ENCODE measurements at places on chromosomes 5 and 9.
A peak's percentile ranks its signal among the peaks of the same experiment; 100 is the strongest.

DNA sequence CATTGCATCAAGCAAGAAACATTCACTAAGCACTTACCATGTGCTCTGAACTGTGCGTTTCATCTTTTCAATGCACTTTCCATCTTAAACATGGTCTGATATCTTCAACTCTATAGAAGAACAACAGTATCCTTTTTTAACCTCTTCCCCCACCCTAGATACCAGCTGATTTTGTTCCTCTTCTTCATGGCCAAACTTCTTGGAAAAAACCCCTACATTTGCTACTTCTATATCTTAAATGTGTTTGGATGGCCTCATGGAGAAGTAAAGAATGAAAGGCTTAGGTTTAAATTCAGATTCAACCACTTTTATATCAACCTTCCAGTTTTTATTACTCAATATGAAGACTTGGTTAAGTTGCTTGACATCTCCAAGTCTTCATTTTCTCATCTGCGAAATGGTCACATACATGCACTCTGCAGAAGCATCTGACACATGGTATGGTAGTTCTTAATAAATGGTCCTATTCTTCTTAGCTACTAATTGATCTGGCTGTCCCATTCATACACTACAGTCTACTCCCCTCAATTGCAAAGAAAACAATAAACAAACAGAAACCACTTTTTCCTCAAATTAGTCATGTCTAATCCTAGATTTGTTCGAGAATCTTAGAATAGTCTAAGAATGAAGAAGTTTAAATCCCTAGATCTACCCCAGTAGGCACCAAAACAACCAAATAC lies 59.4 kb downstream of the FYB1 start:
- no peak for DNase-seq

GRCh38 chr9:132597073-132597775 lies 14.8 kb downstream of the BARHL1 start:
- DNase-seq = no peak

- DNase-seq = no peak
Observed at GRCh38 chr5:63963926-63964325, 1.7 kb upstream of the HTR1A start.

- DNase-seq = no peak
Observed at GRCh38 chr5:96717874-96718273, 55.7 kb downstream of the CAST start.

- no peak for DNase-seq
Observed at GRCh38 chr5:151030379-151030778, 10.0 kb downstream of the GPX3 start.

GRCh38 chr5:179240561-179240960 lies 104.7 kb downstream of the ADAMTS2 start:
- DNase-seq = no peak

DNA sequence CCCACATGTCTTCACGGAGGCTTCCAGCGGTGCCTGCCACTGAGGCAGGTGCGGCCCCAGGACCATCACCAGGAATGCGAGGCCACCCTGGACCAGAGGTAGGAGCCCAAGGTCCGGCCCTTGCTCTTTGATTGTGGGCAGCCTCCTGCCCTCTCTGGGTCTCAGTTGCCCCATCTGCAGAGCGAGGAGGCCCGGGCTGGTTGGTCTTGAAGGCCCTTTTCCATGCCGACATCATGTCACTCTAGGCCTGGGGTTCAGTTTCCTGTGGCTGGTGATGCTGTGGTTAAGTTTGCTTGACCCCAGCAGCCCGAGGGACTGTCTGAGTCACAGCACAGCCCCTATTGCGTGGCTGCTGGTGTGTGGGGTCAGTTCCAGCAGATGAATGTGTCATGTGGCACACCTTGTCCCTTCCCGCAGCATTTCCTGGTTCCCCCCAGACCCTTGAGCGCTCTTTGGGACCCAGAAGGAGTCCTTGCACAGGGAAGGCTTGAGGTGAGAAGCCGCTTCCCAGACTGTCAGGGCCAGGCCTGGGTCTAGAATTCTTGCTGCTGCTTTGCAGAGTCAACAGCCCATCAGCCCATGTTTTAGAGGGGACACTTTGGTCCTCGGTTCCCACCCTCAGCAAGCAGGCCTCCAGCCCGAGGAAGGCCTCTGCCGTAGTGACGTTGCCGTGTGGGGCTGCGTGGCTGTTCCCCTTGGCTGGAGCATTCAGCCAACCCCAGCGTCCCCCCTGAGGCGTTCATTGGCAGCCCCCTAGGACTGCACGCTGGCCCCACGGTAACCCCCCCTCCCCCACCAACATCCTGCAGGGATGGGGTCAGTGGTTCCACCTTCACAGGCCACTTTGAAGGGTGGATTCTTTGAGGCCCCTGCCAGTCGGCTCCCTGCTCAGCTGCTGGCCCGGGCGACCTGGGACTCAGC lies 31.0 kb upstream of the HMCN2 start:
- DNase-seq = no peak

- no peak for DNase-seq
Observed at GRCh38 chr9:16136961-16137360, 584.1 kb downstream of the CCDC171 start.

- DNase-seq = no peak
Observed at GRCh38 chr5:17238521-17239041, 21.1 kb downstream of the BASP1 start.

- DNase-seq = no peak
Observed at GRCh38 chr5:145629047-145629446, 206.1 kb downstream of the PRELID2 start.

- no peak for DNase-seq
Observed at GRCh38 chr5:57503433-57503832, 20.8 kb upstream of the ACTBL2 start.

DNA sequence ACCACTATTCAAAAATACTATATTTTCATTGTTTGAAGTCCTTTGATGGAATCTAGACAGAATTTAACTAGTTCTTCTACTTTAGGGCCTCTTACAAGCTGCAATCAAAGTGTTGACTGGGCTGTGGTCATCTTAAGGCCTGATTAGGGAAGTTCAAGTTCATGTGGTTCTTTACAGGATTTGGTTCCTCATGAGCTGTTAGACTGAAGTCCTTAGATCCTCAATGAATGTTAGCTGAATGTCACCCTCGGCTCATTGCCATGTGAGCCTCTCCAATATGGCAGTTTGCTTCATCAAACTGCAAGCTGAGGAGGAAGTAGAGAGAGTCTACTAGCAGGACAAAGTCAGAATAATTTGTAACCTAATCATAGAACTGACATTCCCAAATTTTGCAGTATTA lies 135.1 kb downstream of the CSNK1G3 start:
- DNase-seq = no peak

GRCh38 chr5:5826911-5827310 lies 404.4 kb downstream of the ICE1 start:
- no peak for DNase-seq

DNA sequence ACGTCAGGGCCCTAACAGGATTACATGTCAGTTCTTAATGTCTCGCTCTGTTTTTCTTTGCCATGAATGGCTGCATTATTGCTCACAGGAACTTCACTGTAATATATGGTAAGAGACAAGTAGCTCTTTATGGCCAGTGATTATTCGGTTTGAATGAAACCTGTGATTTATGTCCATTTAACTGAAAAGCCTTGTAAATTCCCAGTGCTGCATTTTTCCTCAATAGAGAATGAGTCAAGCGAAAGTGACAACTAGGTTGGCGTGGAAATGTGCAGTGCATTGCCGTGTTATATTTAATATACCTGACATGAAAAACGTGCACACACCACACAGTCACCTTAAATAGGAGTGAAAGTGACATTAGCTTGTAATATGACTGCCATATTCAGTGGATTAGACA lies 163.1 kb downstream of the PBX3 start:
- DNase-seq = no peak

- DNase-seq = no peak
Observed at GRCh38 chr5:96952974-96953730, 17.3 kb downstream of the LNPEP start.

GRCh38 chr5:142981886-142982820 lies 212.0 kb downstream of the ARHGAP26 start:
- DNase-seq = no peak

DNA sequence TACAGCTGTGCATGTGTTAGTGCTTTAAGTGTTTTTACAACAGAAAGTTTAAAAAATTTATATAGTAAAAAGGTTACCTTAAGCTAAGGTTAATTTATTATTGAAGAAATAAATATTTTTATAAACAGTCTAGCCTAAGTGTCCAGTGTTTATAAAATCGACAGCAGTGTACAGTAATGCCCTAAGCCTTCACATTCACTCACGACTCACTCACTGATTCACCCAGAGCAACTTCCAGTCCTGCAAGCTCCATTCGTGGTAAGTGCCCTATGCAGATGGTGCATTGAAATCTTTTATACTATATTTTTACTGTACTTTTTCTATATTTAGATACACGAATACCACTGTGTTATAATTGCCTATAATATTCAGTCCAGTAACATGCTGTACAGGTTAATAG lies 159.1 kb downstream of the ROR2 start:
- no peak for DNase-seq

- no peak for DNase-seq
Observed at GRCh38 chr9:4620881-4621555, 41.1 kb upstream of the PLPP6 start.

DNA sequence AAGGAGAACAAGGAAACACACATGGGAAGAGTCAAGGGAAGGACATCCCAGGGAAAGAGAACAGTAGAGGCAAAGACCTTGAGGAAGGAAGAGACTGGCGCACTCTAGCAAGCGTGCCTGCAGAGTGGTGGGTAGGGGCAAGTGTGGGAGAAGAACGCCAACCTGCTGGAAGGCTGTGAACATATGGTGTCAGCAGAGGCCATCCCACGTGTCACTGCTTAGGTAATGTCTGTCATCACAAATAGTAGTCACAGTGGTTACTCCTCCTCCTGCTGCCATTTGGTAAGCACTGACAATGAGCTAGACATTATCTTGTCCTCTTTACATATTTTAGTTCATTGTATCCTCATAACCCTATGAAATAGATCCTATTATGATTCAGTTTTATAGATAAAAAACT lies 206.4 kb upstream of the TRIM32 start:
- DNase-seq = no peak

GRCh38 chr5:109041317-109041716 lies 293.6 kb downstream of the FER start:
- no peak for DNase-seq

- no peak for DNase-seq
Observed at GRCh38 chr5:111733571-111733970, 23.4 kb downstream of the NREP start.

DNA sequence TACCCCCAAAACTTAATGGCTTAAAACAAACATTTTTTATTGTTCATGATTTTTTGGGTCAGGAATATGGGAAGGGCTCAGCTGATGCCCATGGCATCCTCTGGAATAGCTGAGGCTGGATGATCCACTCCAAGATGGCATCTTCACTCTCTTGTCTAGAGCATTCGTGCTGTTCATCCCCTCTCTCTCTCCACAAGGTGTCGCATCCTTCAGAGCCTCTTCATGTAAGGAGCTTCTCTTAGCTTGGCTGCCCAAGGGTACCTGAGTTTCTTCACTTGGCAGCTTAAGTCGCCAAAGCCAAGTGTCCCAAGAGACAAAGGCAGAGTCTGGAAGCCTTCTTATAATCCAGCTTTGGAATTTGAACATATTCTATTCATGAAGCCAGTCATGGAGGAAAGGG lies 294.7 kb downstream of the CHSY3 start:
- no peak for DNase-seq

DNA sequence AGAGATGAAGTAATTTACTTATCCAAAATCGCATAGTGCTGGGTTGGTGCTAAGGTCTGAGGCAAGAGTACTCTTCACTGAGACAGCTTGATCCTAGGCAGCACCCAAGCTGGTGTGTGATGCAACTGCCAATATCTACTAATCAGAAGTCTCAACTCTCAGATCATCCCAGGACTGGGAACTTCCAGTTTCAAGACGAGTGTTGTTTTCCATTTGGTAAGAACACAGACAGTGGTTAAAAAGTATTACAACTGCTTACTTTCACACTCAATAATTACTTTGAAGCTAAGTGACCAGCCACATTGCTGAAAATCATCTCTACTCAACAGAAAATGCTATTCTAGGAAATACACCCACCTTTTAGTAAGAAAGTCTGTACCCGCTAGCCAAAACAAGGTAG lies 45.3 kb downstream of the FBXW11 start:
- no peak for DNase-seq

DNA sequence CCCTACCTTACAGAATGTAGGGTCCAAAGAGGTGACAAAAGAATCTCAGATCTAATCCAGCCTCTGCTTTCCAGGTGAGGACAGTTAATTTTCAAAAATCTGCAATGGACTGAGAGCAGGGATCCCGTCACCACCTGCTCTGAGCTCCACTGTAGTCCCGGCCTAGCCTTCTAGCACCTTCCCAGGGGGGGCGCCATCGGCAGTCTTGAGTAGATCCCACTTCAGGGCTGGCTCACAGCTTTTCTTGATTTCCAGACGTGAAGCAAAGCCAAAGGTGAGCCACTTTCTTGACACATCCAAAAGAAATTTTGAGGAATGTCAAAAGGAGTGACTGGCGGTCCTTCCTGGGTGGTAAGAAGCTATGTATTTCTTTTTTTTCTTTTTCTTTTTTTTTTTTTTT lies 114.1 kb downstream of the SYK start:
- no peak for DNase-seq

GRCh38 chr9:99118782-99119466 lies 14.0 kb downstream of the TGFBR1 start:
- peak; percentile 69 for DNase-seq

DNA sequence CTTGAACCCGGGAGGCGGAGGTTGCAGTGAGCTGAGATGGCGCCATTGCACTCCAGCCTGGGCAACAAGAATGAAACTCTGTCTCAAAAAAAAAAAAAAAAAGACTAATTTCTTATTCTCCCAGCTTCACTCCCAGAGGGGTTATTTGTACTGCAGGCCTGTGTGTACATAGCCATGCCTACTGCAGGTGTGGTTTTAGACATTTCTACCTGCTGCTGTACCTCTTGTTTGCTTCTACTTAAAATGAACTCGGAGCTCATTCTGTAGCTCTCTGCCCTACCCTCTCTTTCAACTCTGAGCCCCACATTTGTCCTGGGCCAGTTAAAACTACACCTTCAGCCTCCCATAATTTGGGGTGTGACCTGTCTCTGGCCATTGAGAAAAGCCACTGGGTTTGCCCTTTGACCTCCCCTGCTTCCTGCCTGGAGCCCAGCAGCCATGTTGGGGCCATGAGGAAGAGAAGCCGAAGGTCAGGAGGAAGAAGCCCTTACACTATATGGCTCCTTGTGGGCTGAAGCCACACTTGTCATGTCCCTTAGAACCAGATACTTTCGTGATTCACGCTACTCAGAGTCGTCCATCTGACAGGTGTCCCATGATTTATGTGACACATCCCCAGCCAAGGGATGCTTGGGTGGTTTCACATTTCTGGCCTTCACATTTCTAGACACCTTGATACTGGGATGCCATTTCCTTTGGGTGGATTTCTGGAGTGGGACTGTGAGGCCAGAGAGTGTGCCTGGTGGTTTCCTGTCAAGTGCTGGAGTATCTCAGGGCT lies 9.4 kb upstream of the CARD19 start:
- no peak for DNase-seq

DNA sequence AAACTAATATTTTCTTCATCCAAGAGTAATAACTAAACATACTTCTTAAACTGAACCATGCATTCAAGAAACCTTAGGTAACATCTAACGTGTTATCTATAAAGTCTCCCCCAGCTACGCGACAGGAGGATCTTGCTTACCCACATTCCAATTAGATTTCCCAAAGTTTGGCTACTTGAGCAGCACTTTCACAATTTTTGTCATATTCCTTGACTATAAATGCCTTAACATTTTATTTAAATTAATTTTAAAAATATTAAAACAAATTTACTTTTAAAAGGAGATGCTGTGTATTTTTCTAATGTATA lies 25.3 kb upstream of the IFNE start:
- no peak for DNase-seq
